Fibroblast of the conjunctiva (primary cell): ENCODE measurements at places on chromosomes 4 and X.

DNA sequence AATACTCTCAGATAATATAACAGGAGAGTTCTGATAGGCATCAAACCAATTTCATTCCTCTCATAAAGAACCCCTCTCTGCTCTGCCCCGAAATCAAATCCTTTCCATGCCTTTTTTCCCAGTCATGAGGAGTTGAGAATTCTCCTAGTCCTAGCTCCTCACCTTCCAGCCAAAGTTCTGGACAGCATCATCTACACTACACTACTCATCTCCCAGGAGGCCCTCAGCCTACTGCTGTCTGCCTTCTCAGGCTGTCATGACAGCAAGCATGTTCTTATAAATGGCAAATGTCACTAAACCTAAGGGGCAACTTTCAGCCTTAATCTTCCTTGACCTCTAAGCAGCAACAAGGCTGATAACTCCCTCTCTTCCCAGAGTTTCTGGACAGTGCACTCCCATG, 26.6 kb downstream of the MAPK10 start:
- DNase-seq, result no peak

- DNase-seq, result no peak
Observed at GRCh38 chr4:54230484-54231418, 1.7 kb downstream of the PDGFRA start.

DNA sequence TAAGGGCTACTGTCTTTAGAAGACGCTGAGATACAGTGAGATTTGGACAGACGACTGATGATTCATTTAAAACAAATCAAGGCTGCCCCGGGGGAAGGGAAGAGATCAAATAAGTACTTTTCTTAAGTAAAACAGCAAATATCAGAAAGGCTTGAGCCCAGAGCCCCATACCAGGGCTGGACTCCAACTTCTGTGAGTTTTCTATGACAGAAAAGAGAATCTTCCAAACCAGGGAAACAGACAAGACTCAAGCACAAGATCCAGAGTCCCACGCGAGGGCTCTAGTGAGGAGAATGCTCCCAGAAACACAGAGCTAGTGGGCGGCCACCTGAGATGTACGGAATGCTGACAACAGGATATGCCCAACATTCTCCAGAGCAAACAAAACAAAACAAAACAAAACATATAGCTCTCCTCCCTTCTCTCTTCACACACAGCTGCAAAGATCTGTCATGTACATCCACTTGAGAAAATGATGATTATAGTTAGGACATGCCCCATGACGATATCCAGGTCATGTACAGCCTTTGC, 13.1 kb downstream of the ACSL1 start:
- no peak for DNase-seq

DNA sequence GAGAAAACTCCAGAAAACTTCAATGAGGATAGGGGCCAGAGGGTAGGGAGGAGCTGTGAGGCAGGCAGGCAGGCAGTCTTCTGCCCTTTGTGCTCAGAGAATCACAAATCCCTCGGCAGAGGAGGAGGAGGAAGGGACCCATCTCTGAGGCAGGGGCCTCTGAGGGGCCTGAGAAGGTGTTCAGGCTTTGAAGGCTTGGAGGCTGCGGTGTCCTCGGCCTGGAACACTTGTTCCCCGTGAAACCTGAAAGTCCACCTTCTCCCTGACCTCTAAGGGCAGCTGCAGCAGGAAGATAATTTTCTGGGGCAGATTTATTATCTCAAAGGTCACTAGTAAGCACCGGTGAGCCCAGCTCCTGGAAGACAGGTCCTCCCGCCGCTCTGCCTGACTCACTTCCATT, 200.3 kb upstream of the BCOR start:
- DNase-seq, result no peak

- no peak for DNase-seq
Observed at GRCh38 chr4:54073271-54073880, 9.0 kb upstream of the CHIC2 start.

GRCh38 chr4:45453258-45453853, 670.5 kb downstream of the GABRG1 start:
- no peak for DNase-seq

DNA sequence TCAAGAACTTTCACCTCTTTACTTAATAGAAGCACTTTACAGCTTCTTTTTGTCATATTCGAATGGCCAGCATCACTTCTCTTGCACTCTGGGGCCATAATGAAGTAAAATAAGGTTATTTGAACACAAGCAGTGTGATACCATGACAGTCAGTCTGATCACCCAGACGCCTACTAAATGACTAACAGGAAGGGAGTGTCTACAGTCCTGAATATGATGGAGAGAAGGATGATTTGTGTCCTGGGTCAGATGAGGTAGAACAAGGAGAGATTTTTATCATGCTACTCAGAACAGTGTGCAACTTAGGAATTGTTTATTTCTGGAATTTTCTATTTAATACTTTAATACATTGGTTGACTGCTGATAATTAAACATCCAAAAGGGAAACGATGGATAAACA, 284.2 kb upstream of the F9 start:
- DNase-seq, result no peak

DNA sequence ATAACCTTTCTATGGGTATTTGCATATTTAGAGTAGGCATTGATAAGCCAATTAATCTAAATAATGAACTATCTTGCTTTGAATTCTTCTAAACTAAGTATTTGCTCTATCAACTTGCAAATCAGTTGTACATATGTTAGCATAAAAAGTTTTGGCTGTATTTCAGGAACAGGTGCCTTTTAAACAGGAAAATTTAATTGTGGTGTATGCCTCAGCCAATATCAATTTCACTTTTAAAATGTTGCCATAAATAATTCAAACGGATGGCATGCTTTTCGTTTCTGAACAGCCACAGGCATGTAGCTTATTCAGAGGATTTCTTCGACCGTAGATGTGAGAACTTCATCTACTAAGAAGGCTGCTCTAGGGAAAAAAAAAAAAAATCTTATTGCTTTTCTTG, 99.9 kb downstream of the DCLK2 start:
- no peak for DNase-seq

DNA sequence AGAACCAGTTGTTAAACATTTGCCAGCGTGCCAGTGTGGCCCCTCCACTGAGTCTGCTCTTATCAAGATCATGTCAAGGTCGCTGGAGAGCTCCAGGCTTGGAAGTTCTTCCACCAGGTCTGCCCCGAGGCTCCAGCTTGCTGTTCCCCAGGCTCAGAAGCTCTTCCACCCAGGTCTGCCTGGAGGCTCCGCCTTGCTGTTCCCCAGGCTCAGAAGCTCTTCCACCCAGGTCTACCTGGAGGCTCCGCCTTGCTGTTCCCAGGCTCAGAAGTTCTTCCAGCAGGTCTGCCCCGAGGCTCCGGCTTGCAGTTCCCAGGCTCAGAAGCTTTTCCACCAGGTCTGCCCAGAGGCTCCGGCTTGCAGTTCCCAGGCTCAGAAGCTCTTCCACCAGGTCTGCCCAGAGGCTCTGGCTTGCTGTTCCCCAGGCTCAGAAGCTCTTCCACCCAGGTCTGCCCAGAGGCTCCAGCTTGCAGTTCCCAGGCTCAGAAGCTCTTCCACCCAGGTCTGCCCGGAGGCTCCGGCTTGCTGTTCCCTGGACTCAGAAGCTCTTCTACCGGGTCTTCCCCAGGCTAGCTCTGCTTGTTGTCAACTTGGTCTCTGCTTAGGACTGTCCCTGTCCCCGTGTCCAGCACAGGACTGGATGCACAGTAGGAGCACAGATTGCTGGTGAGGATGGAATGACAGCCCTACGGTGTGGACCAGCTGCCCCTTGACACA, 54.4 kb downstream of the HMX1 start:
- no peak for DNase-seq

GRCh38 chr4:13940921-13941320, 313.4 kb upstream of the BOD1L1 start:
- no peak for DNase-seq

DNA sequence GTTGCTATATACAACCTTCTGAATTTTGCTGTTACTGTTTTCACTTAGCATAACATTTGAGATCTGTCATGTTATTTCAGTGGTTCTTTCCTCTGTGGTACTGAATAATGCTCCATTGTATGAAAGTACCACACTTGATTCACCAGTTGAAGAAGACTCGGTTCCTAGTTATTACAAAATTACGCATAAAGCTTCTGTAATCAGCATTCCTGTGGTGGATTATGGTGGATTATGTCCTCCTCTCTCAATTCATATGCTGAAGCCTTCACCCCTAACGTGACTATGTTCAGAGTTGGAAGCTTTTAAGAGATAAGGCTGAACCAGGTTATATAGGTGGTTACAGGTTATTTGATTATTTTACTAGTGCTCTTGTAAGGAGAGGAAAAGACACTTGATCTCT, 2143.5 kb upstream of the AGA start:
- no peak for DNase-seq

GRCh38 chr4:38255572-38255971, 295.4 kb downstream of the PTTG2 start:
- no peak for DNase-seq

DNA sequence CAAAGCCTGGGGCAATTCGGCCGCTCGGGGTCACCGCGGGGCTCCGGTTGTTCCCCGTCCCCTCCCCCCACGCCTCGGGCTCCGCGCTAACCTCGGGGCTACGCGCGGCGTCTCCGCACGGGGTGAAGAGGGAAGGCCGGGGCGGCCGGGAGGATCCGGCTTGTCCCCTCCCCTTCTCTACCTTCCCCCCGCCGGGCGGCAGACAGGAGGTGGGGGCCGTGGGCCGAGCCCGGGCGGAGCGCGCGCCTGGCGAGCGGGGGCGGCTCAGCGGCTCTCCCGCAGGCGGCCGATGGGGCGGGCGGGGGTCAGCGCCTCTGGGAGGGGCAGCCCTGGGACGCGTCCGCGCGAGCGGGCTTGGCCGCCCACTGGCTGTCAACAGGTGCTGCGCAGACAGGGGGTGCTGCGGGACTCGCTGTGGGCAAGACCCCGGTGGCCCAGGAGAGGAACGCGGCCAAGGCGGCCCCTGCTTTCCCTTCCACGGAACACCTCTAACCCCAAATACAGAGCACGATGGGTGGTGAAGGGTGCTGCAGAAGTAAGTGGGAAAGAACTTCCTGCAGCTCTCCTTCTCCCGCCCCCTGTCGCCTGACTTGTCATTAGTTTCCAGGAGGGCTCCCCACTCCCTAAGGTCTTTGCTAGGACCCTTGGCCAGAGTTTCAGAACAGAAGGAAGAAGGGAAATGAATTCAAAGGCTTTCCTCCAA, at the start of gene PDGFC:
Gene PDGFC (minus strand): TSS at position 124 of the 703 bp plus-strand sequence. CDS start 896 bp downstream, outside the sequence.
- no peak for DNase-seq

DNA sequence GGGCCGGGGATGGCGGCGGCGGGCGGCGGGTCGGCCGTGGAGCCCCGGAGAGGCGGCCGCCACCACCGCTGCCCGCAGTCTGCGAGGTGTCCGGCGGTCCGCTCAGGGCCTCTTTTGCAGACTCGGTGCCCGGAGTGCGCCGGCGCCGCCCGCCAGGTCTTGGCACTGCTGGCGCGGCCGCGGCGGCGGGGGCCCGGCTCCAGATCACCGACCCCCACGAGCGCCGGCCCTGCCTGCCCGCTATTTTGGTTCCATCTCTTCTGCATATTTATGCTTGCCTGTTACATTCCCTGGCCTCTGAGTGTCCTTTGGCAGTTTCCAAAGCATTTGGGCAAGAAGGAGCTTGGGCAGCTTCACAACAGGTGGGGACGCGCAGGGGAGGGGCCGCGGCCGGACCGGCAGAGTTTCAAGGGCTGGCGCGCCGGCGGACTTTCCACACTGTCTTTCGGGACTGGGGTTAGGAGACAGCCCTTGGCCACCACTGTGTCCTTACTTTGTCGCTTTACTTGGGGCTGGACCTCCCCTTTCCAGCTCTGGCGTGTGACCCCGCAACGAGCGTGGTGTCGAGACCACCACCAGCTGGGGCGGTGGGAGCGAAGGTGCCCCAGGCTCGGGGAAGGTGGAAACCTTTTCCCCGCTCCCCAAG, 668 bp upstream of the TAPT1 start:
- no peak for DNase-seq

DNA sequence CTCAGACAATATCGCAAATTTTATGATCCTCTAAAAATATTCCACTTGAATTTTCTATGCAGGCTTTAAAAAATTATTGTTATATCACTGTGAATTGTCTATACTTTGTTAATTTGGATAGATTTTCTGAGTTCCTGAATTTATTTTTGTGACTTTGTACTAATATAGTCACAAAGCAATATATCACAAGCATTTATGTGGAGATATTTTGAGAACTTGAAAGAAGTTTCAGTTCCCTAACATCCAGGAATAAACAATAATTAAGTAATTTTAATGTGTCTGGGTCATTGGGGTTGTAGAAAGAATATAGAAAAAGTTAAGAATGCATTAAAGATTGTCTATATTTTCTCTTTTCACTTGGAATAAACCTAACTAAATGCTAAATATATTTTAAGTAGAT, 32.0 kb downstream of the CXCL8 start:
- no peak for DNase-seq

DNA sequence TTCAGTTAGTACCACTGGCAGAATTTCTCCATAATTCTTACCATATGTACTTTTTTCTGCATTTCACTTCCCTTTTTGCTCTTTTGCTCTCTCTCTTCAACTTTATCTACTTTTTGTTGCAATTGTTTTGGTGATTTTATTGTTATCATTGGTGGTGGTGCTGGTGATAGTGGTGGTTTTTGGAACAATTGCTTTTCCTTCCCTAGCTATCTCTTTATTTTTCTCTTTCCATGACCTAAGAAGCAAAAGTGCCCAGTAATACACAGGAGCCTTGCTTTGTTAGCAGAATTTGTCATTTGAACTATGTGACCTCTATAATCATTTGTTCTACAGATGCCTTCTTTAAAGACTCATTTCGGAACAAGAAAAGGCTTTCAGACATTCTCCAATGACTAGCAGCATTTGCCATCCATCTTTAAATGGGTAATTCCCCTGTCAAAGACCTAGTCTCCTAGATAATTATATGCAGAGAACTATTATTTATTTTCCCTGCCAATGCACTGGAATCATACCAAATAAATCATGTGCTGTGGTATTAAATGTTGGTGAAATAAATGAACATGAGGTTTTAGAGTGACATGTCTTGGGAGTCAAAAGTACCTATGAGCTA, 154.5 kb downstream of the GASK1B start:
- no peak for DNase-seq

DNA sequence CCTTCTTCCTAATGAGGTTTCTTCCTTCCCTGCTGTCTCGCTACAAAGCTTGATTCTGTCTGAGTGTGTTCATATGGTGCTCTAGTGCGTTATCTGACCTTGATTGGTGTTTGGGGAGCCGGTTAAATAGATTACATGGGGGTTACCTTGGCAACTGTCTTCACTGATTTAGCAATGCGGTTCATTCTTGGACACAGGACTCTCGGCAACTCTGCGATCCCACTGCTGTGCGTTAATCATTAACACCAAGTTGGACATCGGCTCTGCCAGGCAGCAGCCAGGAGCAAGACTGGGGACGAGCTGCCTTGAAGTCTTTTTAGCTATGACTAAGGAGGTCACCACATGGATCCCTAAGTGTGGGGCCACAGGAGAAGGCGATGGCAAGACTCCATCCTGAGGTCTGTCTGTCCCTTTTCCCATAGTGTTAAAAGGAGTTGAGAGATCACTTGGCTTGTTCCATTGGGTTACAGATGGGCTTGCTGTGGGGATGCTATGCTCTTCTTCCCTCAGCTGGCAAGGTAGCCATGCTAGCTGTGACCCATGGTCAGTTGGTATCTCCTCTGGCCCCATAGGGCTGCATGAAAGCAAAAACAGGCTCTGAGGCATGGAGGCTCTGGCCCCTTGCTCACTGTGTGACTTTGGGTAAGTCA, 93.4 kb upstream of the MAMLD1 start:
- DNase-seq, result no peak
